Activated T-cell treated with anti-CD3 and anti-CD28 coated beads for 24 hours (primary cell): ENCODE measurements at places on chromosomes 11 and 22.

DNA sequence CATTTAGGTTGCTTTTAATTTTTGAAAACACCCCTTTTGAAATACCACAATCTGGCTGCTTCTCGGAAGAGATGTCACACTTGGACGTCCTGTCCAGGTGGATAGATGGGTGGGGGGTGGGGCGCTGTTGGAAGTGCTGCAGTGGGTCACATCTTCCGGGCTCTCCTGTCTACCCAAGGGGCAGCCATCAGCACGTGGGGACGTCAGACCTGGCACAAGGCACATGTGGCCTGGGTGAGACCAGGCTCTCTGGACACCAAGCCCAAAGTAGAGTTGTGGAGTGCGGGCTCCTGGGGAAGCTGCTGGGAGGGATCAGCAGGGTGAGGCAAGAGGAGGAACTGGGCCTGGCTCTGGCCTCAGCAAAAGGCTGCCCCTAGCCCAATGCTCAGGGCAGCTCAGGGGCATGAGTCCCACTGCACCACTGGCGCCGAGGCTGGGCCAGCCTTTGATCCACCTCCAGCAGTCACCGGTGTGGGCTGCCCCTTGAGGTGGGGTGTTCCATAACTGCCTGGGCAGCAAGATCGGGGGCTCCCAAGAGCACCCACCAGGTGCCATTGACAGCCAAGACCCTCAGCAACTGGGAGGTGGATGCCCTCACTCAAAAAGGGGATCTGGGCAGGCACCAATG is 68.6 kb upstream of the CCND1 start:
- no peak for DNase-seq

GRCh38 chr11:134139873-134140331 is 71.0 kb downstream of the JAM3 start:
- peak; percentile 30 for DNase-seq

DNA sequence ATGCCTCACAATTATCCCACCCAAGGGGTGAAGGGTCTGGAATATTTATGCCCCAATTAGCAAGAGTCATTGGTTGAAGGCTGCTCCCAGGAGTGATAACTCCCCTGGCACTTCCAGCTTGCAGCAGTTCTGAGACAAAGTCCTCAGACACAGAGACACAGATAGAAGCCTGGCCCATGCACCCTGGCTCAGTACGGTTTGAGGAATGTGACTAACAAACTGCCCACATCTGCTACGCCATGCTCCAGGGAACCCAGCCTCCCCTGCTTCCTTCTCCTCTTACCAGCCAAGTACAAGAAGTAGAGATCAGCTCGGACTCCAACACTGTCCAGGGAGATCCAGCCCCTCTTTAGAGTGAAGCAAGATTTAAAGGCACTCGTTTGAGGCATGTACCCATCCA is 48.5 kb upstream of the BMAL1 start:
- no peak for DNase-seq

DNA sequence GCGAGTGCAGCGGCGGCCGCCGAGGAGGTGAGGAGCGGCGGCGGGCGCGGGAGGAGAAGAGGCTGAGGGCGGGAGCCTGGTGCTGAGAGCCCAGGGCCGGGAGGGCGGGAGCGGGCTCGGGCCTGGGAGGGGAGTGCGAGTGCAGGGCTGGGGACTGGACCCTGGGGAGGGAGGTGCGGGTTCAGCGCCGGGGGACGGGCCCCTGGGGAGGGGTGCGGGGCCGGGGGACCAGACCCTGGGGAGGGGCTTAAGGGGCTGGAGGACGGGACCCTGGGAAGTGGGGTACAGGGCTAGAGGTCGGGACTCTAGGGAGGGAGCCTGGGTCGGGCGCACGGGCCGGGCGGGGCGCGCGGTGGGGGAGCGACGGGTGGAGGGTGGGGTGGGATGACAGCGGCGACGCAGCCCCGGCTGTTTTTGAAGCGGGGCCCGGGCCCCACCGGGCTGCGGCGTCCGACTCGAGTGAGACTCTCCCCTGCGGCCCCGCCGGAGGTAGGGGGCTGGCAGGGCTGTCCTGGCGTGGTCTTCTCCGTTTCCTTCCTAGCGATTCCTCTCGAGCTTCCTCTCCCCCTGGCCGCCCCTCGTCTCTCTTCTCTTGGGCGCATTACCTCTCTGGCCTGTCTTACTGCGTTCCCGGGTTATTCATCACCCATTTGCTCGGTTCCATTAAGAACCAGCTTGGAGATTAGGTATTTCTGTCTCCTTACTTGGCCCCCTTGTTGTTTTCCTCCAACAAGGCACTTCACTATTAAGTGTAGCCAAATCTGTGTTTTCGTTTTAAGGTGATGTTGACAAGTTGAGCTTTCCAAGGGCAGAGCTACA is 754 bp downstream of the NUP50 start:
- DNase-seq: no peak

GRCh38 chr11:95372097-95372656 is 141.2 kb upstream of the SESN3 start:
- DNase-seq: no peak

GRCh38 chr22:41913040-41913719 is 1.7 kb downstream of the SHISA8 start:
- DNase-seq: no peak

DNA sequence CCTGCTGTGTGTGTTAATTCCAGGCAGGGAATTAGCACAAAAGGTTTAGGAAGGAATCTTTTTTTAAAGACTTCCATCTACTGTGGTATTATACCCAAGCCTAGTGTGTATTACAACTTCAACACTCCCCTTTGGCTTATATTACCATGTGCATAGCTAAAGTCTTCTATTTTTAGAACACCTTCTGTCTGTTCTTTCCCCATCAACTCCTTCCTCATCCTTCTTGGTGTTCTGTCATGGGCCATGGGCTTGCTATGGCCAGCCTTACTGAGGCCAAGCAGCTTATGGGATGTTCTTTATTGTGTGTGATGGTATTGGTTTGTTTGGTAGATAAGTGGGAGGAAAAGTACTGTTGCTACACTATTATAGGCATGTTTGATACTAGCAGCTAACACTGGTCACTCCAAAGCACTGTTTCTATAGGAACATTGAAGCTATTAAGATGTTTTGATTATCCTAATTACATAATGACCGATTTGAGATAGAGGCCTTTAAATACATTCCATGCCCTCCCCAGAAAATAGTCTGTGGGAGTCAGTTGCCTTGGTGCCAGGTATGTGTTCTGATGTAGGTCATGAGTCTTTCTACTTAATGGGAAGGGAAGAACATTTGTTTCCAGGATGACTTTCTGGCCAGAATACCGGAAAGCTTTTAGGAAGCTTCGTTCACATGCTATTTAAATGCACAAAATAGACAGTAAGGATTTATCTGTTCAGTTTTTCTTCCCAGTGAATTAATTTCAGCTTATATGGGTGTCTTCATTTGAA is 16.5 kb downstream of the MCAM start:
- no peak for DNase-seq

DNA sequence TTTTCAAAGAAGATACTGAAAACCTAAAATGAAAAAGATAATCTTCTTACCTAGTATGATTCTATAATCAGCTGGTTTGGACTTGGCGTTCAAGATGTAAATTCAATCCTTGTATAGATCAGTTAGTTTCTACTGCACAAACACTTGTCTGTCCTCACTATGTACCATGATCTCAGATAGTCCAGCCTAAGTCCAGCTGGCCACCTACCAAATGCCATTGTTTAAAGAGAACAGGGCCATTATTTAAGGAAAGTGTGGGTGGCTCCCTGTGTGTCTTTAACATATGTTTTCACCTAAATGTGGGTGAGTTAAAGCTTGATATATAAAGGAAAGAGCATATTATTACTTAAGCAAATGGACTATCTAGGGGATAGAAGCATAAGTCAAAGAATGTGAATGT is 38.6 kb downstream of the BLID start:
- DNase-seq: no peak

GRCh38 chr22:35612903-35613302 is 4.2 kb downstream of the MB start:
- no peak for DNase-seq

DNA sequence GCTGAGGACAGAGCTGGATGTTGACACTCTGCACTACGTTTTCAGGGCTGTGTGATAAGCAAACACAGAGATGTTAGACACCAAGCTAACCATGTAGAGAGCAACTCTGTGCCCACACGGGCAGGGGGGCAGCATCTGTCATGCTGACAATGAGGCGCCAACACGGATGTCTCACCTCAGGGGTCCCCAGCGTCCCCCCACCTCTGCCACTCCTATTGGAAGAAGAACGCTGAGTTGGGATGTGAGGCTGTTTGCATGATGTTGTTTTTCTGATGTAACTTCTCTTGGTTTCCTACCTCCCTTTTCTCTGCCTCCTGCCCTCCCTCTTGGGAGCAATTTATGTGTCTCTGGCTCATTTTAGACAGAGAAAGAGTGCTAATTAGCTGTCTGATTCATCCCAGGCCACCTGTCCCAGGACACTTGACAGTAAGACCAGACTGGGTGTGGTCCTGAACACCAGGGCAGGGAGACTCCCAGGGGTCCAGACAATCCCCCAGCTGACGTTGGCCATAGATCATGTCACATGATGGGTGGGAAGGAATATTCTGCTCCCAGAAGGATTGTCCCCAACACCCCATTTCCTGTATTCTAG is 89.2 kb upstream of the NCAM1 start:
- DNase-seq: no peak

DNA sequence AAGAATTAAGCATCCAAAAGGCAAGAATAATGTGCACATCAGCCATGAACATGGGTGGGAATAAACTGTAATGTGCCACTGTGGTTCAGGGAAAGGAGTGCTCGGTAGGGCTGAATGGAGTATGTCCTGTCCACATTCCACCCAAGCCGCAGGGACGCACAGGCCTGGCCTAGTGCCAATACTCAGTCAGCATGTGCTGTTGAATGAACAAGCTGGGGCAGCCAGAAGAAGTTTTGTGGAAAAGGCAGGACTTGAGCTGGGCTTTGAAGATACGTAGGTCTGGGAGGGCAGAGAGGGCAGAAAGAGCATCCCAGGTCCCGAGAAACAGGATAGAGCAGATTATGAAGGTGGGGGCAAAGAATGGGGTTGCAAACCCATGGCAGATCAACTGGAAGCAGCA is 60.0 kb upstream of the PLET1 start:
- DNase-seq: no peak

DNA sequence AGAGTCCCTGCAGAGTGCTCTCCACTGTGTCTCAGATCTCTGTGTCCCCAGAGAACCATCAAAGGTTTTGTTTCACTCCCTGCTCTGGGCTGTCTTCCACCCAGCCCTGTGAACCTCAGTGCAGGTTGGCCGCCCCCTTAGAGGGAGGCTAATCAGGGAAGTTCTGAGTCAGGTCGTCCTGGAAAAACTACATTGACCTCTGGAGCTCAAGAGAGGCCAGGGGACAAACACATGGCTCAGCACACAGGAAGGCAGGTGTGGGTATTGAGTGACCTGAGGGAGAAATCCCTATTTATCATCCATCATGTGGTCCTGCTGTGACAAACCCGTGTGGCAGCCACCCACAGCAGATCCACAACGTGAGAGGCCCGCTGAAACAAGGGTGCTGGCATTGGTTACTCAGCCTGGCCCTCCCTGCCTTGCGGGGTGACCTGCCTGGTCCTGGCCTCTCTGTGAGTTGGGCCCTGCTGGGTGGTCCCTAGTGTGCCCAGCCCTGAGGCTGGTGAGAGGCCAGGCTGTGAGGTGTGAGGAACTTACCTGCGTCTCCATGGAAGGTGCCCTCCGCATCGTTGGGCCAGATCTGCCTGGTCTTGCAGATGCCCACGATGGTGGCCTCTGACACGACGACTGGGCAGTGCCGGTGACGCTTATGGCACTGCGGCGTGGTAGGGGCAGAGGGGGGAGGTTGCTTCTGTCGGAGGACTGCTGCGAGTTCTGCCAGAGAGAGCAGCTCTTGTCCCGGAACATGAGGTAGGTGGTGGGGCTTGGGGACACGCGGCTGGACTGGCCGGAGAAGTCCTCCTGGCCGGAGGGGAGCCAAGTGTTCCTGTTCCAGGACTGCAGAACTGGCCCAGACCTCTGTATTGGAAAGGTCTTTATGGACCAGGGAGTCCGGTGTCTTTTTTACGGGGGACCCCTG is 669 bp upstream of the BCR start:
- peak; percentile 4 for DNase-seq

DNA sequence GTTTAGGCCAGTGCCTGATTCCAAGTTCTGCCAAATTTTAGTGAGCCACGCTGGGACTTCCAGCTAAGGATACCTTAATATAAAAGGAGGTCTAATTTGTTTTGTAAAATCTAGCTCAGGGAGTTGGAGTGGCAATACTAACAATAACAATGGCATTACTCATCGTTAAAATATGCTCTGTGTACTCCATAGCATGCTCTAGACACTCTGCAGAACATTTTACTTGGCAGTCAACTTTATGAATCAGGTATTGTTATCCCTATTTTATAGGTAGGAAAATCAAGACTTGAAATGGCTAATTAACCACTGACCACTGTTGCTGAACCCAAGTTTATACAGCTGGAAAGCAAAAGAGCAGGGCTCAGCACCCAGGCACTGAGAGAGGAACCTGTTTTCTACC is 485.0 kb upstream of the KIRREL3 start:
- DNase-seq: no peak

DNA sequence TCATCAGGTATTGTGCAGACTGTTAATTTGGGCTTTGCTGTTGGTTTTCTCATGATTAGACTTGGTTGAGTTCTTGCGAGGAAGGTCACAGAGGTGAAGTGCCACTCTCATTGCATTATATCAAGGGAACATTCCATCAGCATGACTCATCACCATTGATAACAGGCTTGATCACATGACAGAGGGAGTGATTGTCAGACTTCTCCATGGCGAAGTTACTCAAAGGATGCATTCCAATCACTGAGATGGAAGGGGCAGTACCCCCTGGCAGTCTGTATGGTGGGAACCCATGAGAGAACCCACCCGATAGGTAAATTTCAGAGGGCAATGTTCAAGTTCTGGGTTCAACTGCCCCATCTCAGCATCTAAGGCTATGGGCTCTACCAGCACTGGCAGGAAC is 19.4 kb upstream of the P2RY2 start:
- DNase-seq: no peak

DNA sequence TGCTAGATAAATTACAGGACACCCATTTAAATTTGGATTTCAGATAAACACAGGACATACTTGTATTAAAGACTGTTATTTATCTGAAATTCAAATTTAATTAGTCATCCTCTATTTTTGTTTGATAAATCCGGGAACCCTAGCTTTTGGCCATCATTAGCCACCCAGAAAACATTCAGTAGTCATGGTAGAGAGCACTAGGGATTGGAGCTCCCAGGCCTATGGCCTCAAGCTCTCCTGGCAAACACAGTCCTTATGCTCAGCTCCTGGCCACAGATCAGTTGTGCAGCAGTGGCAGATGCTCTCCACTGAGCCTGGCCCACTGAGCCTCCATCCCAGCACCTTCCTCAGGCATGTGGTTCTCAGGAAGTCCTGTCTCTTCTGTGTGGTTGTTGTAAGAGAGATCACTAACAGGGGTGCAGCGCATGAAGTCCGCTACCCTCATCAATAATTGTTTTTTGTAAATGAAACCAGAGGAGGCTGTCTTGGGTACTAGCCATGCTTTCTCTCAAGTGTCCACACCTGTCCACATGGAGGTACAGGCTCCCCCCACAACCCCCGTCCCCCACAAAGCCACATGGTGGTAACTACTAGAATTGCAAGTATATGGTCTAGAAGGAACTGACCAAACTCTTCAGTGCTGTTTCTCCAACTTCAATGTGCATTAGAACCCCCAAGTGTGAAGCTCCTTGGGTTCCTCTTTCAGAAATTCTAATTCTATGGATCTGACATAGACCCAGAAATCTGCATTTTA is 1.1 kb upstream of the IRAG1 start:
- no peak for DNase-seq
